ENCODE measurements at places on chromosomes 2 and 18. TPM values are rescaled to one million over a fixed set of nuclear protein-coding genes. Genes with fewer than 3 reads are reported as not detected.

GRCh38 chr2:48199070-48199469, 292.8 kb upstream of the FBXO11 start:
- no peak for DNase-seq

- DNase-seq: no peak
Observed at GRCh38 chr2:204989877-204990276, 444.6 kb downstream of the PARD3B start.

Gene CD8A
- total RNA-seq: 0.76 TPM

GRCh38 chr2:189302274-189302948, 122.8 kb upstream of the COL5A2 start:
- DNase-seq: no peak

Gene RAB17
- total RNA-seq: 41.8 TPM

Gene SLC16A14
- 7.9 TPM for total RNA-seq

DNA sequence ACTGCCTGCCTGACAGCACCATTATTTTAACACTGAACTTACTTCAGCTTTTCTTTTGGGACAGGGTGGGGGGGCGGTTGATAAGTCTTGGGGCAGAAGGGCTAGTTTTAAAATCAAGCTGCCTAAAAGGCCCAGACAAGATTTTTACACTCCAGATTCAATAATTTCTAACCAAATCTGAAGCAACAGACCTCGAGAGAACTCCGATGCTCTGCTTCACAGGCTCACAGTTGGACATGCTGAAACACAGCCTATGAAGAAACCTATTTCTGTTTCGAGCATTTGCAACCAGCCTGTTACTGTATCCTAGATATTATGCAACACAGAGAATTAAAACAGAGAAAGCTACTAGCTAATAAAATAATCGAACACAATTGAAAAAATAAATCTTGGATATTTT, 1.3 kb upstream of the MYT1L start:
- no peak for DNase-seq

DNA sequence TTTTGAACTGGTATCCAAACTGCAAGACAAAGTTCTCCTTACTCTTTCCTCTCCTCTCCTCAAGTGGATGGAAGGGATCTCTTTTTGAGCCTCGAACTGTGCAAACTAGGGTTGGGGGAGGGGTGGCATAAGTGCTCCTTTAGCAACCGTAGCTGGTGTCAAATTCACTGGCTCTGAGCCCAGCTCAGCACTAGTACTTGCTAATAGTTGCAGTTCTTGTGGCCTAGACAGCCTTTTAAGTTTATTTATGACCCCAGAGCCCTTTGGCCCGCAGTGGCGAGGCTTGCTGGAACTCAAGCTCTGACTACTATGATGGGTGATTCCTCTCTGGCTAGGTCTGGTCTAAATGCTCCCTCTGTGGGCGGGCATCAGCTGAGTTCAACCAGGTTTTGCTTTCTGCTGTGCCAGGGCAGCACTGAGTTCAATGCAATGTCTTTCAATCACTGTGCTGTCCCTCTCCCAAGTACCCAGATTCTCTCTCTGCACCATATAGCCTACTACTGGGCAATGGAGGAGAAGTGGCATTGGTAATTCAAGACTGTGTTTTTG, 528.4 kb upstream of the SYT4 start:
- no peak for DNase-seq

GRCh38 chr2:96261328-96262003, 4.3 kb downstream of the TMEM127 start:
- no peak for DNase-seq

GRCh38 chr2:198129609-198130008, 325.2 kb downstream of the PLCL1 start:
- DNase-seq: no peak

- DNase-seq: no peak
Observed at GRCh38 chr2:42819160-42819559, 26.8 kb upstream of the HAAO start.

Gene GKN1
- total RNA-seq: not detected

Gene FBXO36
- 3.8 TPM for total RNA-seq

Gene LRP1B
- total RNA-seq: 0.34 TPM

DNA sequence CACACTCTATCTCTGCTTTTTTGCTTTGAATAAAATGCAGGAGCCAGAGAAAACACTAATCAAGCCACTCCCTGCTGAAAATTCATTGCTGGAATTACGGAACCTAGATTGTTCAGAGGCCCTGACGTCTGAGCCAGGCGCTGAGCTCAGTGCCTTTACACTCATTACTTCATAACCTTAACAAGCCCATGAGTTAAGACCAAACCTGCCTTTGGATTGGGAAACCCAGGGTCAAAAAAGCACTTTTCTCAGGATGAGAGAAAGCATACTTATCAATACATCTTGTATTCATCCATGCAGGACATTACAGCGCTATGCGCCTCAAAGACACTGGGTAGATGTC, 762 bp downstream of the INO80C start:
- DNase-seq: no peak

DNA sequence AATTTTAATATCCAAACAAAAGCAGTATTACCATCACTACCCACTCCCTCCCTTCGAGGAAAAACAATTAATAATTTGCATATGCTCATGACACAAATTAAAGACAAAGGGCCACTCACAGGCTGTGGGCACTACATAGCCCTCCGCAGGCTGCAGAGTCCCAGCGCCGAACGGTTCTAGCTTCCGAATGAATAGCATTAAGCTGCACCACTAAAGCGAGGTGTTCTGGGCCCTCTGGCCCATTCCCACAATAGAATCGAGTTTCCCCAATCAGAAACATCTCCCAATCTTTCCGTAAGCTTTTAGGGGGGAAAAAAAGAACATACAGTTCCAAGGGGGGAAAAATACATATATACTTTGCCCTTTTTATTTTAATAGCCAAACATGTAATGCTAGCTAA, 14.5 kb upstream of the SIX3 start:
- DNase-seq: no peak

GRCh38 chr2:31933066-31933465, 77.7 kb downstream of the MEMO1 start:
- DNase-seq: no peak

Gene CCDC141
- total RNA-seq: 0.30 TPM

DNA sequence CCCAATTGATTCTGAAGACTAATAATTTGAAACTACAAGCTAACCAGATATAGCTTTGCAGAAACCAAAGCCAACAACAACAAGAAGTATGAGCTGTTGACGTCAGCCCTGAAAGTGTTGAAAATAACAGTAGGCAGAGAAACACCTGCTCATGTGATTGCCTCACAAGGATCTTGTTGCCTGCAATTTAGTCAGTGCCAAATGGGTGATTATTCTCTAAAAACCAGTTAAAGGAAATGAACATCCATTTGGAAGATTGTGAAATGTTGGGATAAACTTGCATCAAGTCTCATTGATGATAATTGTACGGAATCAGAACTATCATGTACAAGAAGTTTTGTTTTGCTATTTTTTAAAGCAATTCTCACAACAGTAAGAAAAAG, 2.8 kb downstream of the CYTIP start:
- DNase-seq: no peak

GRCh38 chr18:58856881-58857280, 7.8 kb upstream of the ZNF532 start:
- DNase-seq: no peak

Gene SRD5A2
- total RNA-seq: not detected

DNA sequence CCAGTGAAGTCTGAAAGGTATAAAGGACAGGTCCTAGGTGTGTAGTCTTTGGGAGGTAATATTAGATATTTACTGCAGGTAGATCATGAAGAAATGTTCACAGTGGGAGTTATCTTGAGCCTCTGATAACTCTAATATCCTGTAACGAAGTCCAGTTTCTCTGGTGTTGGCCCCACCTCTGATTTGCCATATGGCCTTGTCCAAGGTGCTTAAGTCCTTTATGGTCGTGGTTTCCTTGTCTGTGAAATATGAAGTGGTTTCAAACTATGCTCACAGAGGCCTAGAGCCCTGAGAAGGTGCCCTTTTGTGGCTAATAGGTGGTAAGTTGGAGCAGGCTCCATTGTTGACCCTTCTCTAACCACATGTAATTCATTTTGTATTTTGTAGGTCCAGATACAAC, 190.7 kb downstream of the ICOS start:
- no peak for DNase-seq

Measured in HCT116 (cell line).